ENCODE measurements at places on chromosomes 1 and 21.

DNA sequence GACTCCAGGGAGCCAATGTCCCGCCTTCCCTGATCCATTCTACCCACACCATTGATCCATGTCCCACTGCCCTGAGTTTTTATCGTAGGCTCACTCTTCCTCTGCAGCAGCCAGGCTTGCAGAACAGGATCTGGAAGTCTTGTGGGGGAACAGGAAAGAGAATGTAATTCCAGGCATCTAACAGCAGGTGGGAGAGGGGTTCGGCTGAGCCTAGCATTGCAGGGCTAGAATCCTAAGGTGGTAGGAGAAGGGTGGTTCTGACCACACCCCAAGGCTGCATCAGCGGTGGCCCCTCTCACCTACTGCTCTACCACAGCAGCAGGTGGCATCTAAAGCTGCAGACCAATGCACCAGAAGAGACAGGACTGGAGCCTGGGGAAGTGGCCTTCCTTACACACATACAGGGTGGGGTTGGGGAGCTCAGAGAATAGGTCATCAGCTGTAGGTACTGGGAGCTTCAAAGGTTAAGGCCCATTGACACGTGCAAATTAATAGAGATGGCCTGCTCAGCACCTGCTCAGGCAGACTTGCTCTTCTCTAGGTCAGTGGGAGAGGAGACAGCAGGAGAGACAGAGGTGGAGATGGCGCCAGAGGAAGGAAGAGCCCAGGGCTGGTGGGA lies 20.5 kb downstream of the KNCN start:
- DNase-seq: no peak

- no peak for DNase-seq
Measured at GRCh38 chr1:111223126-111223685, 4.3 kb upstream of the CHI3L2 start.

DNA sequence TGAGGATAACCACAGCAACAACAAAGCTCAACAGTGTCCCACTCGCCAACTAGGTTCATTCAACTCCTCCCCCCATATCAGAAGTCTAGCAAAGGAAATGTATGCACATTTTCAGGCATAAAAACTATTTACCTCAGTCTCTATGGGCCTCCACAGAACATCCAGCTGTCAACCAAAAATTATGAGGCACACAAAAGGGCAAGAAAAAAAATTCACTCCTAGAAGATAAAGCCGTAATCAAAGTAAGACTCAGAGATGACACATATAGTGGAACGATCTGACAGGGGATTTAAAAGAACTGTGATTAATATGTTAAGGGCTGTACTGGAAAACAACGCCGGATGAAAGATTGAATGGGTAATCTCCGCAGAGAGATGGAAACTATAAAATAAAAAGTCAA lies 158.7 kb downstream of the NTPCR start:
- no peak for DNase-seq

GRCh38 chr1:201930137-201930536 lies 16.2 kb downstream of the LMOD1 start:
- no peak for DNase-seq

GRCh38 chr1:2314803-2315673 lies 76.3 kb downstream of the MORN1 start:
- peak; percentile 44 for DNase-seq

DNA sequence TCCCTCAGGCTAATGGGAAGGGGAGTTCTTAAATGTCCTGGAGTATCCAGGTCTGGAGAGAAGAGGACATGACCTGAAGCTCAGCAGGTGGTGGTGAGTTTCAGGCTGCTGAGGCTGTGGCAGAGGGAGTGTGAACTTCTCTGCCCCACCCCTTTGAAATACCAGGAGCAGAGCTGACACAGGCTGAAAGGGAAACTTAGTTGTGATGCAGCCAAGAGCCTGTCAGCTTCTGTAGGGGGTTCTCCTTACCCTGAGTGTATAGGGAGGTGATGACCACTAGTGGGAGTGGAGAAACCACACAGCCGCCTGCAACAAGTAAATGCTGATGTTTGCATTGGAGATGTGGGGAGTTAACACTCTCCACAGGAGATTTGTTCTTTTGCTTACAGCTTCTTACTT lies 152.3 kb downstream of the FCRL5 start:
- DNase-seq: no peak

DNA sequence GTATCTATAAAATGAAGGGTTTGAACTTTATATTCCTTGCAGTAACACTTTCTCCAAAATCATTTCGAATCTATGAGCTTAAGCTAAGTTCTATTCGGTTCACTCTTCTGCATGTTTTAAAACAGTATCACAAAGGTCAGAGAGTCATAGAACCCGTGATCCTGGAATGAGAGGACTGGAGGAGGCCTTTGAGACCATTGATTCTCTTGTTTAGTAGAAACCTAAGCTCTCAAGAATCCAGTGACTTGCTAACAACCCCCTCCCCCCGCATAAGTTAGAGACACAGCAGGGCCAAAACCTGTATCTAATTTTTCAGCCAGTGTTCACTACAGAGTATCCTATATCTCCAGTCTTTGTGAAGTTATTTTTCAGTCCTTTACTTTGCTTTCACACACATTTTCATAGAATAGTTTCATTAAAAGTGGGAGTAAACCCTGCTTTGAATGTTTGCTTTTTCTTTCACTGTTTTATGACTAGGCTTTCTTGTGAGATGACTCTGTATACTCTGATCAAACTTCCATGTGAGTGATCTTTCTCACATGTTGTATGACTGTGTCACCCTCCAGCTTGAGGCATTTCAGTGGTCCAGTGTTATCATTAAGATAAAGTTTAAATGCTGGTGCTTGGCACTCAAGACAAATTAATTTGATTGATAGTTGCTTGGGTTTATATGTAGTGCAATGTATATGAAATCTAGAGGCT lies 275.4 kb upstream of the SGIP1 start:
- DNase-seq: no peak

- DNase-seq: no peak
Measured at GRCh38 chr1:159600894-159601293, 13.3 kb downstream of the APCS start.

GRCh38 chr1:102472520-102472919 lies 475.8 kb upstream of the OLFM3 start:
- DNase-seq: no peak

- no peak for DNase-seq
Measured at GRCh38 chr1:244761279-244761678, 74.2 kb upstream of the COX20 start.

DNA sequence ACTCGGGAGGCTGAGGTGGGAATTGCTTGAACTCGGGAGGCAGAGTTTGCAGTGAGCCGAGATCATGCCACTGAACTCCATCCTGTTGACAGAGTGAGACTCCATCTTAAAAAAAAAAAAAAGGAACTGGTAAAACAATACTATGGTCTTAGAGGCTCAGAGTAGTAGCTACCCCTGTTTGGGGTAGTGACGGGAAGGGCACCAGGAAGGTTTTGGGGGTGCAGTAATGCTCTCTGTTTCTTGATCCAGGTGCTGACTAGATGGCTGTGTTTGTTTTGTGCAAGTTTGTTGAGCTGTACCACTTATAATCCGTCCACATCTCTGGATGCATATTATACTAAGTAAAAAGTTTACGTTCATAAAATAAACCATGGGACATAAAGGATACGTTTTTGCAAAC lies 765.8 kb upstream of the TPTE start:
- DNase-seq: no peak

- DNase-seq: no peak
Measured at GRCh38 chr1:44870096-44870495, 27.0 kb upstream of the PTCH2 start.

- no peak for DNase-seq
Measured at GRCh38 chr1:242432491-242433095, 91.9 kb downstream of the PLD5 start.

- DNase-seq: no peak
Measured at GRCh38 chr1:220810963-220811362, 24.2 kb downstream of the MTARC1 start.

DNA sequence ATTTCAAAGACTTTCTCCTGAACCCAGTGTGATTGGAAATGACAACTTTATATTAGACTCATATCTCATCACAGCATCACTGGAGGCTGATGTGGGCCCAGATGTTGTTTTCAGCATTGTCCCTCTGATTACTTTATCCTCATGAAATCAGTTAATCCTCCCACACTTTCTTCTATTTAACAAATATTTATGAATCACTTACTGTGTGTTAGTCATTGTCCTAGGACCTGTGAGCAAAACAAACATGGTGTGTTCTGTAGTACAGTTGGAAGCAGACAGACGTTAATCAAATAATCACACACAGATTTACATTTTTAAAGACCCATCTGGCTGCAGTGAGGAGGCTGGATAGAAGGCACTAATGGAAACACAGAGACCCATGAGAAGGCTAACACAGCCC lies 383.7 kb downstream of the PRDM2 start:
- no peak for DNase-seq

- no peak for DNase-seq
Measured at GRCh38 chr1:150576794-150577556, 2.4 kb downstream of the MCL1 start.

GRCh38 chr21:45010860-45011259 lies 63.5 kb upstream of the ADARB1 start:
- DNase-seq: no peak

GRCh38 chr1:89876463-89876862 lies 55.6 kb downstream of the LRRC8D start:
- DNase-seq: no peak

DNA sequence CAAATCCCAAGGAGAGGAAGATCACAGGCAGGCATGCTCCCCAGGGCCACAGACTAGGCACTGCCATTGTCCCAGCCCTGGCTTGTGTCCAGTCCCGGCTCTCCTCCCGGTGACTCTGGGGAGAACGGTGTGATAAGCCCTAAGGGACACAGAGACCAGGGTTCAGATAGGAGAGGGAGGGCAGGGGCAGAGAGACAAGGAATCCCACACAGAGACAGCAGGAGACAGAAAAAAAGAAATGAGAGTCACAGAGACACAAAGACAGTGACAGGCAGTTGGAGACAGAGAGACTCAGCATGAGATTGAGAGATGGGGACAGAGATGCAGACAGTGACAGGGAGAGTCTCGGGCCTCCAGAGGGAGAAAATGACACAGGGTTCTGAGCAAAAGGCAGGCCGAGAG lies 361 bp downstream of the INSRR start:
- DNase-seq: no peak

GRCh38 chr1:187629075-187629474 lies 800.3 kb downstream of the PLA2G4A start:
- no peak for DNase-seq

- DNase-seq: no peak
Measured at GRCh38 chr21:42312626-42313104, 2.5 kb downstream of the TFF3 start.

GRCh38 chr1:245389873-245390272 lies 235.1 kb downstream of the KIF26B start:
- no peak for DNase-seq

DNA sequence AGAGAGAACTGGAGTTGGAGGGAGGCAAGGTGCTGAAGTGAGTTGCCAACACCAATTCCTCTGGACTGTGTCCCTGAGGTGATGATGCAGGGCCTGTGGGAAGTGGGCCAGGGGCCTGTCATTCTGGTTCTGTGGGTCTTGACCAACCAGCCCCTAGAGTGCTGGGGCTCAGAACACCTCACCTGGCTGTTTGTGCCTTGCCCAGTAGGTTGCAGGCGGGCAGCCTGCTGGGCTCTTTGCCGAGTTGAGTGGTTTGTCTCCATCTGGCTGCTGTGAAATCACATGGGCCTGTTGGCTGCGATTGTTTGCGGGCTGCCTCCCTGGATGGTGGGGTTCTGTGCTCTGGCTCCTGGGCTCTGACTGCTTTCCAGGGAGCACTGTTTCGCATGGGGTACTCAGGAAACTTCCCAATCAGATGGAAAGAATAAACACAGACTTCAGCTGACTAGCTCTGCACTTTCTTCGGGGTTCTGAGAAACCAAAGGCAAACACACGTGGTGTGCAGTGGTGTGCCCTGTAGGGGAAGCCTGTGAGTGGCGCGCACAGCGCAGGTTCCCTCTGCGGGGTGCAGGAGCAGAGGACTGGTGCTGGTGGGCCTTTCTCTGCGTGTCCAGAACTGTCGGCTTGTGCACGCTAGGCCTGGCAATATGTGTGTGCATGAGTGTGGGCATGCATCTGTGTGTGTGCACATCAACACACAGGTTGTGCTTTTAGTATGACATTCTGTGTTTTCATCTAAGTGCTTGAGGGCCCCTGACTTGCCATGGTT lies 95.1 kb downstream of the RHOU start:
- DNase-seq: no peak

GRCh38 chr1:199747984-199748383 lies 279.5 kb upstream of the NR5A2 start:
- no peak for DNase-seq

GRCh38 chr1:25431955-25432719 lies 1.4 kb downstream of the MACO1 start:
- no peak for DNase-seq

- no peak for DNase-seq
Measured at GRCh38 chr1:207027206-207027777, 5.3 kb downstream of the C1orf116 start.

DNA sequence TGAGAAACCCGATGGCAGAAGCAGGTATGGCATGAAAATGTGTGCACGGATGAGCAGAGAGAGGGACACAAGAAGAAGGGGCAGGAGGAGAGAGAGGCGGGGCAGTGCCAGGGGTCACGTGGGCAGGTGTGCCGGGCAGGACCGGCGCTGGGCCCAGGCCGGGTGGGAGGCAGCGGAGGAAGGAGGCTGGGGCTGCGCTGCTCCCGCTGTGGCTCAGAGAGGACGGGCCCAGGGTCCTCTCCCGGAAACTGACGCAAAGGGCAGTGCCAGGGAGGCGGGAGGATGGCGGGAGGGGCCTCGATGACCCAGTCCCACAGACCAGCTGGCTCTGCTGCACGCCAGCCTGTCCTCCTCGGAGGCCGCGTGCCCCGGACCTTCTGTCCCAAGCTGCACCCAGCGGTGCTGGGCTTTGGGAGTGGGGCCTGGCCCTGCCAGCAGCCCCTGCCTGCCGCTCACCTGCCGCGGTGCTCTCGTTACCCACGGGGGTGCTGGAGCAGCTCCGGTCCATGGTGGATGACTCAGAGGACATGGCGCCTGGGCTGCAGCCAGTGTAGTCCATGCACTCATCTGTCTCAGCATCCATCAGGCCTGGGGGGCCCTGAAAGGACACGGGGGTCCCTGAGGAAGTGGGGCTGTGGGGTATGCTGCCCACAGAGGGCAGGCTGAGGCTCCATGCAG lies 153.9 kb downstream of the CASZ1 start:
- no peak for DNase-seq

DNA sequence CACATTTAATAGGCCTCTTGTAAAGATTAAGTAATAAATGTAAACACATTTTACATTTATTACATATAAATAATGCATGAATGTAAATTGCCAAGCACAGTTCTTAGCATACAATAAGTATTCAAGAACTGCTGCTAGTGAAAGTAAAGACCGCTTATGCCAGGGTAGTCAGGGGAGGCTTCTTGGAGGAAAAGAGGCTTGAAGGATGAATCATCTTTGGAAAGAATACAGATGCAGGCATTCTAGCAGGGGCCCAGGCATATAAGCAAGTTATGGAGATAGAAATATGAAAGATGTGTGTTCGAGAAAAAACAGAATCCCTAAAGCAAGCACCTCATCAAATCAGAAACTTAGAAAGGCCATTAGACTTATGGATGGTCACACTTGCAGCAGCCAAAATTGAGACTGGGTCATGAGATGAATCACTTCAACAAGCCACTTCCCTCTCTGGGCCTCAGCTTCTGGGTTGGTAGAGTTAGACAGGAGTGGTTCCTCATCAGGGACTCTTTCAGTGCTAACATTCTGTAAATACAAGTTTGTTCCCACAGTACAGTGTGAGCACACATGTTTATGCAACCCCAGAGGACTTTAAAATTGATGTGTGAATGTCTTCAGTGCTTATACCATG lies 79.8 kb upstream of the ROR1 start:
- no peak for DNase-seq
